ENCODE measurements at places on chromosomes 5 and 9.

- no peak for DNase-seq
Observed at GRCh38 chr9:87959916-87960581, 14.3 kb downstream of the CDK20 start.

GRCh38 chr5:149870232-149870631 lies 74.4 kb downstream of the PDE6A start:
- DNase-seq, result no peak

DNA sequence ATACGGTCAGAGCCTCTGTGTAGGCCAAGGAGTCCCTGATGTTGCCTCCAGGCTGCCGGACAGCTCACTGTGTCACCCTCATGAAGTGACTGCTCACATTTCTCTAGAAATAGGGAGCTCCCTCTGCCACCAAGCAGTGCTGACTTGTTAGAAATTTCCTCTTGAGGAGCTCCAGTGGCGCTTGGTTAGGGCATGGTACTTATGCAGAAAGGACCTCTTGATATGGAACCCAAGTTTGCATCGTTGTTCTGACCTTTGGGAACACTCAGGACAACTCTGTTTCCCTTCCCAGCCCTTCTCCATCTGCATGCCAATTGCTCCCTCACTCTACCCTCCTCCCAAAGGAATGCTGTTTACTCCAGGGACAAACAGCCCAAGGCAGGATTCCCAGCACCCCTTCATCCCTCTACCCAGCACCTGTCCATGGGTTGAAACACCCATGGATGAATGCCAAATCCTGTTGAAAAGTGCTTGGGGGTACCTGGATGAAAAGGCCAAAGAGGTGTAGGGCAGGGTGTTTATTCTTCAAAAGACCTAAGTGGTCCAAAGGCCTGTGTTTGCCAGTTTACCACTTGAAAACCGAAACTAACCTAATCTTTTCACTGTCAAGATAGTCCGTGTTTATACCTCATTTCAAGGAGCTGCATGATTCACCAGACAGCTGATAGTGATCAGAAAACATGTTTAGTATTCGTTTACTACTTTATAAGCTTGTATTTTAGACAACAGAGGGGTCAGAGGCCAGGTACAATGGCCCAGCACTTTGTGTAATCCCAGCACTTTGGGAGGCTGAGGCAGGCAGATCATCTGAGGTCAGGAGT lies 51.1 kb downstream of the KLF4 start:
- no peak for DNase-seq

- DNase-seq, result no peak
Observed at GRCh38 chr9:129100383-129101169, 10.0 kb downstream of the CRAT start.

DNA sequence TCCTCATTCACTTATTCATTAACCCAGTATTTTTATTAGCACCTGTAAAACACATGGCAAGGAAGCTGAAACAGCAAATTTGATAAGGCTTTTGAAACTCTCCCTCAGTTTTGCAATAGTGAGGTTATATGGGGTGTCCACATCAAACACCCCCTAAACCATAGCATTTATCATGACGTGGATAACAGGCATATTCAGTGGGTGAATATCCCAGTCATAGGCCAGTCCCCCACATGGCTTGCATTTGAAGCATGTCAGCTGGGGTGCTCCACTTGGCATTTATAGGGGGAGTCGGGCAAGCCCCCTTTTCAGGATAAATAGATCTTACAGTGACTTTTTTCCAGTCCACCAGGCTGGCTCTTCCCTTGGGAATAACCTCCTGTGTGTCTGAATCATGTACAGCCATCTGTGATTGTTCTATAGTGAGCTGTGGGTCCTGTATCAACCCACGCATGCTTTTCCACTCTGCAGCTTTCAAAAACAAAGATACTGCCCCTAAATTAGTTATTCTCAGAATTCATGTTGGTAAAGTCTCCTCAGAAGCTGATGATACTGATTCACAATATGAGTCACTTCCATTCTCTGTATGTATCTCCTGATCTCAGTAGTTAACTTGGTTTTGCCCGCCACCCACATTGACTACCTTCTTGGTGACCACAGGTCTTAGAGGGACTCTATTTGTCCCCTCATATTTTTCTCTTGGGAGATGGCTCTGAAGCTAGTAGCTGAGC lies 84.4 kb upstream of the SPIN1 start:
- no peak for DNase-seq

DNA sequence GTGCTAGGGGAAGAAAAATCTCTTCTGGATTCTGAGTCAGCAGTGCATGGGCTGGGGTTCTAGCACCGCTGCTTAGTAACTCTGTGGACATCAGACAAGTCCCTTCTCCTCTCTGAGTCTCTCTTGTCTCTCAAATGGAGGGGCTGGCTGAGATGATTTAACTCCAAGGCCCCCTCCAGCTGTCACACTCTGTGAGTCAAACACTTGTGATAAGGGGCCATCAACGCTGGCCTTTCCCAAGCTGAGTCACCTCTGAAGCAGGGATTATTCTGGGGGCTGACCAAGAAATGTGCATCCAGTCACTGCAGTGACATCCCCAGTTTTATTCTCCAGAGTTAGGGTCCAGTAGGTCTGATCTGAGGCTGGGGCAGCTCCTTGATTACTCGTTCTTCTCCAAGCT lies 110.4 kb upstream of the ZNF462 start:
- DNase-seq, result no peak

- DNase-seq, result no peak
Observed at GRCh38 chr5:102414448-102414847, 84.4 kb downstream of the SLCO6A1 start.

- DNase-seq, result no peak
Observed at GRCh38 chr5:112293587-112293986, 125.5 kb downstream of the EPB41L4A start.

- no peak for DNase-seq
Observed at GRCh38 chr5:1181451-1182359, 19.7 kb upstream of the SLC6A19 start.

- no peak for DNase-seq
Observed at GRCh38 chr9:124602632-124603031, 95.4 kb upstream of the NR5A1 start.

DNA sequence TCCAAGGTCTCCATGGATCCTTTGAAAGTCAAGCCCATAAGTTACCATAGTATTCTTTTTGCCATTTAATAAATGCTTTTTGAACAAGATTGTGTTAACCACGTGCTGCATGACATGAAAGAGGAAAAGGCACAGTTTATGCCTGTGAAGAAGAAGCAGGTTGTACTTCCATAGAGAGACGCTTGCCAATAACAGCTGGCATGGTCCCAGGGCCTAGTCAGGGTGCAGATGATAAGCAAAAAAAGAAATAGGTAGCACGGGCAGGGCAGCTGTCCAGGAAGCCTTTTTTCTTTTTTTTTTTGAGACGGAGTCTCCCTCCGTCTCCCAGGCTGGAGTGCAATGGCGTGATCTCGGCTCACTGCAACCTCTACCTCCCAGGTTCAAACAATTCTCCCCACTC lies 71.8 kb upstream of the CLINT1 start:
- no peak for DNase-seq

GRCh38 chr9:14075218-14075617 lies 238.7 kb downstream of the NFIB start:
- DNase-seq, result no peak

GRCh38 chr5:30874241-30875034 lies 319.0 kb upstream of the CDH6 start:
- DNase-seq, result no peak

- DNase-seq, result no peak
Observed at GRCh38 chr9:8633784-8634183, 834.2 kb upstream of the DMAC1 start.

DNA sequence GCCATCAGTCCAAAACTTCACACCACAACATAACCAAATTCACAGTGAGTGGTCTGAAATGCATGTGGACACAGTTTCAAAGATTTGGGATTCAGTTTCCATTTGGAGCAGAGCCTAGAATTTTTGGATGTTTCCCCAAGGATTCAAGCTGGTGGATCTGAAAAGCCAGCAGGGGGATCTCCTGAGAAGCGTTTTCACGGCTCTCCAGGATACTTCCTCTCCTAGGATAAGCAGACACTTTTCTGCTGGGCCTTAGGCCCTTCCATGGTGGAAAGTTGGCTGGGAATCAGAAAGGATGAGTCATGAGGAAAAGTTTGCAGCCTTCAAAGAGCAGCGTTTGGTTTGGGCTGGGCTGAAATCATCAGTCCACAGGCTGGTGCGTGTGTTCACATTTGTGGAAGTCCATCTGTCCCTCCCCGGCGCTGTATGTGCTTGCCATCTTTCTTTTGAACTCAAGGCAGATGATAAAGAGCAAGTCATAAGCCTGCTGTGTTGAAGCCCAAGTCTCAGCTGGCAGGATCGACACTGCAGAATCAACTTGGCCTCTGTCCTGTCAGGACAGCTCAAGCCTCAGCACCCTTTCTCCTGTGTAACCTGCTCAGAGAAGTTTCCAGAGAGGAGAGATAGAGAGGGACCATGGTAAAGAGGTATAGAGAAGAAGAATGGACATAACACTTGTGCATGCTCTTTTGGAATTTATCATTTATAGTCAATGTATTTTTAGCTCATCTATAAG lies 152.6 kb upstream of the MSX2 start:
- DNase-seq, result no peak

DNA sequence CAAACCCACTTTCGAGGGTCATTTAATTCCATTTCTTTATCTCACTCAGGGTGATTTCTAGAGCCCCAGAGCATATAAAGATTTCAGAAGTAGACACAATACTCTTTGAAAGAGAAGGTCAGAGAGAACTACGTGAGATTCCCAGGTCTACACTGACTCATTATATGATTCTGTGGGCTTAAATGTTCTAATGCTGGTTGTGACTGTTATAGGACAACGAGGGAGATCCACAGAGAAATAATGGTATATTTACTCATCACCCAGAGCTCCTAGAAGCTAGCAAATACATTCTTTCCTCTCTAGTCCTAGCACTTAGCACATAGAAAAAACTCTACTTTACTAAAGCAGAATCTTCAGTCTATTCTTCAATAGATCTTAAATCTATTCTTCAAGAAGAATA lies 39.4 kb upstream of the GRAMD2B start:
- DNase-seq, result no peak

DNA sequence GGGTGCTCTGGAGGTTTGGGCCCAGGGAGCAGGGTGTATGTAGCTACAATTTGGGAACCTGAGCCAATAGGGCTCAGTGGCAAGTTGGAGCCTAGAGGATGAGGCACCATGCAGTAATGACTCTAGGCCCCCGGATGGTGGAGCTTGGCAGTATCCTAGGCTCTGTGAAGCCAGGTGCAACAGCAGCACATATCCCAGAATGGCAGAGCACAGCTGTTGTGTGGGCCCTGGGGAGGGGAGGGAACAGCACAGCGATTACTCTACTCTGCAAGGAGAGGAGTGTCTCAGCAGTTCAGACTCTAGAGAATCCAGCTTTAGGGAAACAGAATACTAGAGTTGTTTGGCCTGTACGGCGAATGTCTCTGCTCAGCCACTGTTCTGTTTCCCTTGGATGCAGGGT lies 56.1 kb downstream of the LRRTM2 start:
- no peak for DNase-seq

DNA sequence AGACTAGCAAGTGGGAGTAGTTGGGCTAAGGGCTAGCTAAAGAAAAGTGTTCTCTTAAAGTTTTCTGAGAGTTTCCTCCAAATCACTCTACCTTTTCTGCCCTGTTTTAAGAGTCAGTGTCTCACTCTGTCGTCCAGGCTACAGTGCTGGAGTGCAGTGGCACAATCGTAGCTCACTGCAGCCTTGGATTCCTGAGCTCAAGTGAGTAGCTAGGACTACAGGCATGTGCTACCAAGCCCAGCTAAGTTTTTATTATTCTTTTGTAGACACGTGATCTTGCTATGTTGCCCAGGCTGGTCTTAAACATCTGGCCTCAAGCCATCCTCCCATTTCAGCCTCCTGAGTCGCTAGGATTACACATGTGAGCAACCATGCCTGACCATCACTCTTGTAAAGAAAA lies 378.9 kb downstream of the CAAP1 start:
- DNase-seq, result no peak

GRCh38 chr5:68446487-68446894 lies 230.9 kb downstream of the PIK3R1 start:
- DNase-seq, result no peak

- no peak for DNase-seq
Observed at GRCh38 chr9:135501261-135502167, 1.0 kb downstream of the MRPS2 start.

DNA sequence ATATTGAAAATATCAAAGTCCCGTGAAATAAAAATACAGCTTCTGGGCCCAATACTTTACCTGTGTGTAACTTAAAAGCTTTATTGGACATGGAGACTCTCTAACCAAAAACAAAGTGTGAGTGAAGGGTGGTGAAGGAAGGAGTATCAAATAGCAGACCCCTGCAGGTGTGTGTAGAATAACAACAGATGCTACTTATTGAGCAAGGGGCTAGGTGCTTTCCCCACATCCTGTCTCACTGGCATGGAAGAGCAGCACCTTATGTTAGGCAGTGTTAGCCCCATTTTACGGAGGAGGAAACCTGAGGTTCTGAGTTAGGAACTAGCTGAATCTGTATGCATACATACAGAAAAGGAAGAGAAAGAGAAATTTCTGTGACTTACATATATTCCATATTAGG lies 21.8 kb downstream of the SLIT3 start:
- DNase-seq, result no peak

GRCh38 chr5:618450-618849 lies 6.3 kb downstream of the CEP72 start:
- no peak for DNase-seq

DNA sequence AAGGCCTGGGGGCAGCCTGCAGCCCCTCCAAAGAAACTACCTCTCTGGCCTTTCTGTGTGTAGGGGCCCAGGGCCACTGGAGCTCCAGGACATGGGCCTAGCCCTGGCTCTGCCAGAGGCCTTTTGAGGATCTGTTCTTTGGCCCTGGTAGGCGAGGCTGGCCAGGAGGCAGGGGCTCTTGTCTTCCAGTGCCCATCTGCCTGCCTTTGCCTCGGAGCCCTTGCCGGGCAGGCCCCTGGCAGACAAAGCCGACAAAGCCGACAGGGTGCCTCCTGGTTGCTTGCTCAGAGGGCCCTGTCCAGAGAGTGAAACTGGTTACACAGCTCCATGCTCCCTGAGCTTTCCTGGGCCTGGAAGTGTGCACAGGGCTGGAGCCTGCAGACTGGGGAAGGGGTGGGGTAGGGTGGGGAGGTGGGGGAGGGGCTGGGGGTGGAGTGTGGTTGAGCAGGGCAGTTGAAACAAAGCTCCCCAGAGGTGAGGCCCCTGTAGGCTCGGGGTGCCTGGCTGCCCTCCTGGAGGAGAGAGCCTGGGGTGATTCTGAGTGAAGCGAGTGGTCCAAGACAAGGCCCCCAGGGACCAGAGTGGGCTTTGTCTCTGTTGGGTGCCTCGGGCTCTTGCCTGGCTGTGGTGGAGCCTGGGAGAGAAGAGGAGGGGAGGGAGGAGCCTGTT lies 29.3 kb downstream of the PTPA start:
- DNase-seq, result no peak

GRCh38 chr9:3246241-3246640 lies 279.6 kb downstream of the RFX3 start:
- DNase-seq, result no peak

DNA sequence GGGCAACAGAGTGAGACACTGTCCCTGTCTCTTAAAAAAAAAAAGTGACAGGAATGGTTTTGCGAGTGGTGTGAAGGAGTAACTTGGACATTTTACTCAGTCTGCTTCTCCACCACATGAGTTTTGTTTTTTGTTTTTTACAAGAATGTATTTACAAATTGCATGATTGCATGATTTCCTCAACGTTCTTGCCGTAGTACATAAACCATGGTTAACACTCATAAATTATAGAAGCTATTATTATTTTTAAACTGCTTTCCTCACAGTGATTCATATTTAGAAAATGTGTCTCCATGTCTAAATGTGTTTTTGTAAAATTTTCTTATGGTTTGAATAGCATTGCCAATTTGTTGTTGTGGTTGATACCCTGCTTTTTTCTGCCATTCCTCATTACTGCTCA lies 220.0 kb downstream of the GOLPH3 start:
- no peak for DNase-seq

- no peak for DNase-seq
Observed at GRCh38 chr5:96648023-96648422, 14.2 kb upstream of the CAST start.
